ENCODE measurements at places on chromosomes 12 and 14.

- no peak for DNase-seq
Observed at GRCh38 chr12:103978384-103978982, 12.8 kb downstream of the TDG start.

DNA sequence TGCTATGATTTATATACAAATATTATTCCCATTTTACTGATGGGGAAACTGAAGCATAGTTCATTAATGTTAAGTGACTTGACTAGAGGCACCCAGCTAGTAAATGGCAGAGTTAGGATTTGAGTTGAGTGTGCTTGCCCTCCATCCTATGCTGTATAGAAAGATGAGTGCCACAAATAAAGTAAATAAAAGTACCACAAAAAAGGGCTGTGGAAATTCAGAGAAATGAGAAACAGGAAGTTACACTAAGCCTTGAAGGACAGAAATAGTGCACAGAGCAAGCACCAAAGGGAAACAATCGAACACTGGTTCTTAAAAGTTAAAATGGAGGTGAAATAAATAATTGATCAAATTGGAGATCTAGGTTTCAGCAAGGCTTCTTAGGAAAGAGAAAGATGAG is 9.2 kb upstream of the ABCD2 start:
- DNase-seq, result no peak

DNA sequence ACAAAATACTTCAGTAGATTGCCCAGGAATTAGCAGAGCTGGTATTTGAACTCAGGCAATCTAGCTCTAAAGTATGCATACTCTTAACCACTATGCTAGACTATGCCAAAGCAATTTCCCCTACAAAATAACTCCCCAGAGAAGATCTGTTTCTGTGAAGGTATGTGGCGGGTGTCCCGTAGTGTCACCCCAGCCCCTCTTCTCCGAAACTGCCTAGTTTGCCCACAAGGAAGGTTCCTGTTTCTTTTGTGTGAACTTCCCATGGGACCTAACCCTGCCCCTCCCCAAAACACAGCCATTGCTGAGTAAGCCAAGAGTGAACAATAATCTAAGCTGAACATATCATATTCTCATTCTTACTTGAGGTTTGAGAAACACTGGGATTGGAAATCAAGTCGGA is 15.5 kb upstream of the RAP1B start:
- no peak for DNase-seq

GRCh38 chr12:27824126-27824842 is 44.2 kb upstream of the MANSC4 start:
- no peak for DNase-seq

- DNase-seq, result no peak
Observed at GRCh38 chr14:59229653-59230406, 41.4 kb downstream of the DAAM1 start.

- no peak for DNase-seq
Observed at GRCh38 chr14:81222691-81223090, 1.9 kb upstream of the GTF2A1 start.

GRCh38 chr14:69670093-69670492 is 58.7 kb downstream of the SUSD6 start:
- peak; percentile 59 for DNase-seq

GRCh38 chr14:97781961-97782360 is 984.8 kb downstream of the VRK1 start:
- DNase-seq, result no peak

- DNase-seq, result no peak
Observed at GRCh38 chr12:131755305-131756113, 44.6 kb downstream of the SFSWAP start.

- no peak for DNase-seq
Observed at GRCh38 chr12:2256915-2257314, 204.1 kb downstream of the CACNA1C start.

- no peak for DNase-seq
Observed at GRCh38 chr12:57138526-57139272, 8.7 kb downstream of the LRP1-AS start.

- no peak for DNase-seq
Observed at GRCh38 chr12:72647139-72647538, 375.0 kb downstream of the TRHDE start.

DNA sequence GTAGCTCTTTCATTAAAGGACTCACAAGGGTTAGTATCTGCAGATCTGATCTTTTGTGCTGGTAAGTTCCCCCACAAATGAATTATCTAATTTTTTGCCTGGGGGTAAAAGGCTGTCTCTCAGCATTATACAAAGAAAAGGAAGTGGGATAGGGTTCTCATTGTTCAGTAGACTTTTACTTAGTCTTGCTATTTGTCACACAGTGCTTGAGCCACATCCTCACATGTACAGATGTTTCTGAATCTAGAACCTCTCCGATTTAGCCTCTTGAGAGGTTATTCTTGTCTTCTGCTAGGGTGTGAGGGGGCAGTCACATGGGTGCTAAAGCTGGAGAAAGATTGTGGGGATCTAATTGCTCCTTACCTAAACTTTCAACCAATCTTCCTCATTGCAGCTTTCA is 93.0 kb downstream of the SLC41A2 start:
- no peak for DNase-seq

GRCh38 chr14:101470266-101470665 is 91.0 kb upstream of the DIO3 start:
- DNase-seq, result no peak

DNA sequence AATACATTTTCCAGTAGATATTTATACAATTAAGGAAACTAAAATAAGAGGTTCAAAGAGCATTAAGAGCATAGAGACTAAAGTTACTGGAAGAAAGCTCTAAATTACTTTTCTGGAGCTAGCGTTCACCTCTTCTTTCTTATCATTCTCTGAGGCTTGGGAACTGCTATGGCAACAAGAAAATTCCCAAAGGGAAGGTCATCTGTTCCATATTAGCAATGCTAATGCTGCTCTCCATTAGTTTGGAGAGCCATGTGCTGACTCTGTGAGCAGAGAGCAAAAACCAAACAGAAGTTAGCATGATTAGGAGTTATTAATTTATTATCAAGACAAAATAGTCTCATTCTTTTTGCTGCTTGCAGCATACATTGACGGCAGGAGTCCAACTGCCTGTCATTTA is 143.1 kb upstream of the SLC16A7 start:
- no peak for DNase-seq

DNA sequence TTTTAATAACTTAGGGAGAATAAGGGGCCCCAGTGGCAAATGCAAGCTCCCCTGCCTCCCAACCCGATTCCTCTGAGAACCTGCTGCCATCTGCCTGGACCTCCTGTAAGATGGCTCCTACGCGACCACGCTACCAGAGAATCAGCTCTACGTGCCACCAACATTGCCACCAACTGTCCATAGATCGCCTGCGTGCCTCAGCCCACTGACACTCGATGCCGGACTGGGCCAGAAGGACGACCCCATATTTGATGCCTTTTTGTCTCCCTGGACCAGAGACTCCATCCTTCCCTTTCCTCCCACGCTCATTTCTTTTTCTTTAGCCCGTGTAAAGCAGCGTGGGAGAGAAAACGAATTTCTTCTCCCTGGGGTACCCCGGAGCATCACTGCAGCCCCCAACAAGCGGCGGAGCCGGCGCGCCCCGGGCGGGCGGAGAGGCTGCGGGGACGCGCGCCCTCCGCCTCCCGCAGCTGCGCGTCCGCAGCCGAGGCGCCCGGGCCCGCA is 565 bp upstream of the KLHL42 start:
- DNase-seq, result no peak

GRCh38 chr14:104818714-104819161 is 17.8 kb downstream of the ZBTB42 start:
- no peak for DNase-seq

DNA sequence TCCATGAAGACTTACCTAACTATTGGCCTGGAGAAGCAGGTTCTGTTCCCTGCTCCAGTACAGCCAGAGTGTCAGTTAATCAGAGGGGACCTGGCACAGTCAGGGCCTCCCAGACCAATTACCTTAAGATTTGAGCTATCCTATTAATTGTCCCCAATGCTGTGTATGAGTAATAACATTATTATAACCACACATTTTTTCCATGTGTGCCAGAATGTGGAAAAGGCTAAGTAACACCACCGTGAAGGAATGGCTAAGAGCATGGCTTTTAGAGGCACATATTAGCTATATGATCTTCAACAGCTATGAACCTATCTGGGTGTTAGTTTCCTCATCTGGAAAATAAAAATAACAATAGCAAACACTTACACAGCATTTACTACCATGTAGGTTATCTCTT is 111.1 kb upstream of the RAP1B start:
- no peak for DNase-seq

GRCh38 chr12:20370014-20370386 is 1.7 kb downstream of the PDE3A start:
- DNase-seq, result no peak

- no peak for DNase-seq
Observed at GRCh38 chr14:51534610-51535011, 117.1 kb upstream of the FRMD6 start.

DNA sequence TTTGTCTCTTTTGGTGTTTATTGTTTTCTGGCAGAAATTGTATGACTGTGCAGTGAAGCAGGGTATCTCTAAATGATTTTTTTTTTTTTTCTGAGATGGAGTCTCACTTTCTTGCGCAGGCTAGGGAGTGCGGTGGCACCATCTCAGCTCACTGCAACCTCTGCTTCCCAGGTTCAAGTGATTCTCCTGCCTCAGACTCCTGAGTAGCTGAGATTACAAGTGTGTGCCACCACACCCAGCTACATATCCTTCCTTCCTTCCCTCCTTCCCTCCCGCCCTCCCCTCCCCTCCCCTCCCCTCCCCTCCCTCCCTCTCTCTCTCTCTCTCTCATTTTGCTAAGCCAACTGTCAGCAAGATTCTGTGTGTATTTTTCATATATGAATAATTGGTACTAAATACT is 94.4 kb downstream of the PPHLN1 start:
- no peak for DNase-seq

GRCh38 chr12:62714774-62715721 is 219.9 kb downstream of the PPM1H start:
- DNase-seq, result no peak

DNA sequence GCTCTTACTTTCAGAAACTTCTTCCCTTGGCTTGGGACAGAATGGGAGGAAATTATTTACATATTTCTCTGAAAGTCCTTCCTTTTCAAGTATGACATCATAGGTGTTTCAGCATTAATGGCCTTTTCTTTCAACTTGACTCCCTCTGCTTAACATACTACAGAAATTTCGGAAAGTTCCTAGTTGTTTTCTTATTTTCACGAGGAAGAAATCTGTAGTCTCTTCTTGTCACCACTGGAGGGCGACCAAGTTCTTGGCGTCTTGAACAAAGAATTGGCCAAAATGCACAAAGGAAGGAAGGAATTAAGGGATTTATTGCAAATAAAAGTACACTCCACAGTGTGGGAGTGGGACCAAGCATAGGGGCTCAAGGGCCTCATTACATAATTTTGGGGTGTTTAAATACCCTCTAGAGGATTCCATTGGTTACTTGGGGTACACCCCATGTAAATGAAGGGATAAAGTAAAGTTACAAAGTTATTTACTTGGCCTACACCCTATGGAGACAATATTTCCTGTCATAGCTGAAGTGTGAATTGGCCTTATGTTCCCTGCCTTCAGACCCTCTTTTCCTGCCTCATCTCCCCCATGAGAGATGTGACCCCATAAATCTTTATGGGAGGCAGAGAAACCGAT is 70.4 kb downstream of the RPL10L start:
- DNase-seq, result peak; percentile 19

- DNase-seq, result no peak
Observed at GRCh38 chr12:70880744-70881143, 39.8 kb downstream of the PTPRR start.

DNA sequence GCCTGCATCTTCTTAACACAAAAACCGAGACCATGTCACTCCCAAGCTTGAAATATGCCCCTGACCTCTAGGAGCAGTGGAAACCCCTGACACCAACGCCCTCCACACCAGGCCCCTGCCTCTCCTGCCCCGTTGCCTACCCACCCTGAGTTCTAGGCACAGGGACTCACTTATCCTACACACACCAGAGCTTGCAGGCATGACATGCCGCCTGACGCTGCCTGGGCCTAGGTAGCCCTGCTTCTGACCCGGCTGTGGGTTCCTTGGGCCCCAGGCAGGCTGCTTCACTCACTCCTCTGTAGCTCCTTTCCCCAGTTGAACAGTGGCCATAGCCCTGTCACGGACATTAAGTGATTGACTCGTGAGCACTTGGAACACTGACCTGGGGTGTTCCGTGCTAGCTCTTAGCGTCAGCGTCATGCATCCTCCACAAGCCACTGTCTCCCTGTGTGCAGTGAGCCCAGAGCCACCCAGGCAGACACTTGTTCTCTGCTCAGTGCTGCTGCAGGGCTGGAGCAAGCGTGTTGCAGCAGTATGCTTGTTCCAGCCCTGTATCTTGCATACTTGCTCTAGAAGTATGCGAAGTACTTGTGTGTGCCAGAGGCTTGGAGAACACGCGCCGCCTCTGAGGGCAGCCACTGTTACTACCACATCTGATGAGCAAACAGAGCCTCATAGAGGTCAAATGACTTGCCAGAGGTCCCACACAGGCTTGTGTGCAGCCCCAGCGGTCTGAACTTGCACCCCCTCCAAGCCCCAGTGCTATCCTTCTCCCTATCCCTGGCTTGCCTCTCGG is 15.6 kb downstream of the OTUB2 start:
- no peak for DNase-seq

- DNase-seq, result no peak
Observed at GRCh38 chr12:51972422-51972812, 20.9 kb downstream of the ACVR1B start.

GRCh38 chr14:33700052-33700451 is 250.8 kb downstream of the EGLN3 start:
- DNase-seq, result no peak

DNA sequence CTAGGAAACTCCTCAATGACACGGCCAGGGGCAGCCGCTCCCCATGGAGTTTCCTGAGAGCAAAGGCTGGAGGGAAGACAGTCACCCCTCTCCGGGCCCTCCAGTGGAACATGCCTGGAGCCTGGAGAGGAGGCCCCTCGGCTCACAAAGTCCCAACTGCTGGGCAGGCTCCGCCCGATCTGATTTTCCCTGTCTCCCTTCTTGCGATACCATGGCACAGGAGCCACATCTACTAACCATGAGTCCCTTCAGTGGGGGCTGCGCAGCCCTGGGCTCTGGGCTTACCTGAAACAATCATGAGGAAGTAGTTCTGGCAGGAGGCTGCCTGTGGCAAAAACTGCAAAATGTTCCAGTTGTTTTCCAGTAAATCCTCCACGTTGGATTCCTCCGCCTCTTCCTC is 15.3 kb downstream of the P2RX2 start:
- no peak for DNase-seq

DNA sequence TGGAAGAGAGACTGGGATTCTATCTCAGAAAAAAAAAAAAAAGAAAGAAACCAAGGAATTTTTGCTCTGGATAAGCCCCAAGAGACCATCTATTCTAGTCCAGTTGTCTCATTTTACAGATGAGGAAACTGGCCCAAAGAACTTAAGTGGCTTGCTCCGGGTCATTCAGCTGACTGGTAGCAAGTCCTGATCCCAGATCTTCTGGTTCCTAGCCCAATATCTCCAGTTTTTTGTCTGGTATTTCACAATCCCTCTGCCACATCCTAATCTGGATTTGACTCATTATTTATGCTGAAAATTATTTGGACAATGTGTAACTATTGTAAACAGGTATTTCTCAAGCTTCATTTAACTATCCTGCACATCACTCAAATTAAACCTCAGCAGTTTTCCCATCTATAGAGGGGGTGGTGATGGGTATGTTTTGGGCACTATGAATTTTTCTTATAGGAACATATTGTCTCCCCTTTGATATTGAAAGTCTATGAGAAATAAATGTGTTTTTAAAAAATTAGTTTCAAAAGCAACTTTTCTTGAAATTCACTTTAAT is 43.4 kb downstream of the PPP2R5E start:
- DNase-seq, result no peak

All from kidney glomerular epithelial cell (primary cell).